ENCODE measurements at places on chromosomes 3 and 15.

DNA sequence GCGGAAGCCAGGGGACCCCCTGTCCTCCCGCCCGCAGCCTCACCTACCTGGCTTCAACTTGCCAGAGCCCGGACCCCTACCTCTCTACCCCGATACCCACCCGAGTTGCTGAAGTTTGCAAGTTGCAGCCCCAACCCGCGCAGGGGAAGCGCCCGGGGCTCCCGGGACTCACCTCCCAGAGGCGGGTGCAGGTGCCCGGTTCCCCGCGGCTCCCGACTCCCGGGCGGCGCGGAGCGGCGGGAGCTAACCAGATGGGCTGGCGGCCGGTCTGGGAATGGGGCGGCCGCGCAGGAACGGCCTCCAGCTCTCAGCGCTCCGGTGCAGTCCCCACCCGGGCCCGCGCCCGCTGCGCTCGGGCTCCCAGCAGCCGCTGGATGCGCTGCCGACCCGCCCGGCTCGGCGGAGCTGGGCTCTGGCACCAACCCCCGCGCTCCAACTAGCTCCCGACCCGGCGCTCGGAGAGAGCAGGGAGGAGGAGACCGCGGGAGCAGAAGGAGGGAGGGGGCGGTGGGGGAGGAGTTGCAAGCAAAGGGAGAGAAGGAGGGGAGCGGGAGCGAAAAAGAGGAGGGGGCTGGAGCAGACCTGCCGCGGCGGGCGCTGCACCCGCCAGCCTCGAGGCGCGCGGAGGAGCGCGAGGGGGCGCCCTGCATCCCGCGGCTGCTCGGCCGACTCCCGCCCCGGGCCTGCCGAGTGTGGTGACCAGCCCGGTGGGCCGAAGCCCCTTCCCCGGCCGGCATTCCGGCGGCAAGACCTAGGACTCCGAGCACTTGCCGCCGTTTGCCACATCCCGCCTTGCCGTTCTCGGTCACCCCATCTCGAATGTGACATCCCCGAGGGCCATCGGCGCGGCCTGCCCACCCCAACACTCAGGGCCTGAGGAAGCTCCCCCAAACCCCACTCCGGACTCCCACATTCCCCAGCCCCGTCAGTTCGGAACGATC, at the start of gene SEMA5B:
Gene SEMA5B, minus strand, starts transcription at position 472 of the 941 bp plus-strand sequence. CDS start 66,500 bp downstream, outside the sequence.
- peak; percentile 82 for DNase-seq

DNA sequence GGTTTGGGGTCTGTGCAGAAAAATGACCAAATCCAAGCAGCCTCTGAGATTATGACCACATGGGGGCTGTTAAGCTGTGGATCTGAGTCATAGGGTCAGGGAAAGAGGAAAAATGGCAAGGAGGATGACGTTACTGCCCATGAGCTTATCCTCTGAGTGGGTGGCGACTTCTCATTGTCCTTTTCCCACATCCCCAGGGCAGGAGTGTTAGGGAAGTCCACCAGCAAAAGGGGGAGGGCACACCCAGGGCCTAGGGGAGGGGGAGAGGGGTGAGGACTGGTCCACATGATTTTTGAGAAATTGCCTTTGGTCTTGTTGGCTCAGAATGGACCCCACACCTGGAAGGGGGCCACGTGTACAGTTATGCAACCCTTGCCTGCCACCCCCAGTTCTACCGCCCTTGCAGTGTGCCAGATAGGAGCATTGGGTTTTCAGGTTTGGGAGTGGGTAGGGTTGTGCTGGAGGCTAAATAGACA, 2.6 kb downstream of the CD276 start:
- no peak for DNase-seq

- DNase-seq = no peak
These were observed 18.1 kb downstream of the HEMK1 start for GRCh38 chr3:50587373-50587772.

- peak; percentile 17 for DNase-seq
These were observed 125.6 kb downstream of the ETFA start for GRCh38 chr15:76185716-76186115.

GRCh38 chr3:186207515-186207914, 98.6 kb upstream of the ETV5 start:
- DNase-seq = no peak

DNA sequence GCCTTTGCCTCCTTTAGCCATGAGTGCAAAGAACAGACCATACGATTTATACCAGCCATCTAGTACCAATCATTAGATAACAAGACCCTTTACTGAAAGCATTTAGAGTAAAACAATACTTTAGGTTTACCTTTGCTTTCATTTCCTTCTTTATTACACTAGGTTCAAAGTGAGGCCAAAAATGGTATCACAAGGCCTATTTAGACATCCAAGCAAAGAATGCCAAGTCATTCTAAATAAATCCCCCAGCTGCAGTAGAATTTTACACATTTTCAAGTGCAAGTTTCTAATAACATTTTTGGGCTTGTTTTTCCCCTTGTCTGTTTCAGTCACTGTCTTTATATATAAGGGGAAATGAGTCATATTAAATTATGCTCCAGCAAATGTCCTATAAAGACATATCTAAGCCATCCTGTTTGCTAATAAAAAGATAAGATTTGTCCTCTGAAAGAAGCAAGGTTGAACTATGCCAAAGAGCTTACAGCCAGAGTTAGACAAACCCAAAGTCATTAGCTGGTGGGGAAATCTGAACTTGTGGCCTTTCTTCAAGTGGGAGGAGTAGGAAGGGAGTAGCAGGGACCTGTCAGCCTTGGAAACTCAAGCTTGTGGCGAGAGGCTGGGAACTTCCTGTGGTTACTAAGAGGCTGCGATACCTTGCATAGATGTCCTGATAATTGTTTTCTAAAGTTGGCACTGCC, 232.7 kb downstream of the MECOM start:
- DNase-seq = no peak

DNA sequence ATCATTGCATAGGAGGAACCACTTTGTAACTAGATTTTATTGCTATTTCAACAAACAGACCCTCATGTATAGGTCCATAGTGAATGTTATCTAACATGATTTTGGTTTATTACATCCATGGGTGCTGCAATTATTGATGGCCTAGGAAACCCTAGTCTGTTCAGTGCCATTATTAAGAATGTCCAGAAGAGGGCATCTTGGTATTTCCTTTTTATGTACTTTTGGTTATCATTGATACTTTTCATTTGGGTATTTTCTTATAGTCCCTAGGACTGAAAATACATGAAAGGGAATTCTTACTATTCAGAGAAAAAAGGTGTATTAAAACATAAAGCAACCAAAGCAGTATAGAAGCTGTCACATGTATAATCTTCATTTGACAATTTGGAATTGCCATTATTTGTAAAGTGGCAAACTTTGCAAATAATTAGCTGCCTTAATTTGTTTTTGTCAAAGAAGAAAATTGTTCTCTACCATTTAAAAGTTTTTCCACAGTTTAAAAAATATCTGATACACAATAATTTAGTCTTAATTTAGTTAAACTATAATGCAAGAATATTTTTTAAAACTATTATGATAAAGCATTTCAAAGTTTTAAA, 48.7 kb downstream of the CNOT10 start:
- peak; percentile 1 for DNase-seq

DNA sequence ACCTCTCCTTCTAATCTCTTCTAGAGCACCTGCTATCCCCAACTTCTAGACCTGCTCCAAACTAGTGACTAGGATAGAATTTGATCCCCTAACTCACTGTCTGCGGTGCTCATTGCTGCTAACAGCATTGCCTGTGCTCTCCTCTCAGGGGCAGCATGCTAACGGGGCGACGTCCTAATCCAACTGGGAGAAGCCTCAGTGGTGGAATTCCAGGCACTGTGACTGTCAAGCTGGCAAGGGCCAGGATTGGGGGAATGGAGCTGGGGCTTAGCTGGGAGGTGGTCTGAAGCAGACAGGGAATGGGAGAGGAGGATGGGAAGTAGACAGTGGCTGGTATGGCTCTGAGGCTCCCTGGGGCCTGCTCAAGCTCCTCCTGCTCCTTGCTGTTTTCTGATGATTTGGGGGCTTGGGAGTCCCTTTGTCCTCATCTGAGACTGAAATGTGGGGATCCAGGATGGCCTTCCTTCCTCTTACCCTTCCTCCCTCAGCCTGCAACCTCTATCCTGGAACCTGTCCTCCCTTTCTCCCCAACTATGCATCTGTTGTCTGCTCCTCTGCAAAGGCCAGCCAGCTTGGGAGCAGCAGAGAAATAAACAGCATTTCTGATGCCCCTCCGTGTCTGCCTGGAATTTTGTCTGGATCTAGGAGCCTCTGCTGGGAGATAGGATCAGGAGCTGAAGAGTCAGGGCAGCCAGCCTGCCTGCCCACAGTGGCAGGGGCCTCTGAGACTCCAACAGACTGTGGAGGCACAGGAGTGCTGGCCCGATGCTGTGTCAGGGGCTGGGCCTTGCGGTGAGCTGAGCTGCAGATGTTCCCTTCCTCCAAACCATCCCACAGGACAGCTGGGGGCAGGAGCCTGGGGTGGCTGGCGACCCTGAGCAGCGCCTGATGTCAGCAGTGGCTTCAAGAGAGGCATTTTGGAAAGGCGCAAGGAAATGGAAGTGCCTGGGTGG, 3.0 kb downstream of the ISLR start:
- DNase-seq = peak; percentile 52

DNA sequence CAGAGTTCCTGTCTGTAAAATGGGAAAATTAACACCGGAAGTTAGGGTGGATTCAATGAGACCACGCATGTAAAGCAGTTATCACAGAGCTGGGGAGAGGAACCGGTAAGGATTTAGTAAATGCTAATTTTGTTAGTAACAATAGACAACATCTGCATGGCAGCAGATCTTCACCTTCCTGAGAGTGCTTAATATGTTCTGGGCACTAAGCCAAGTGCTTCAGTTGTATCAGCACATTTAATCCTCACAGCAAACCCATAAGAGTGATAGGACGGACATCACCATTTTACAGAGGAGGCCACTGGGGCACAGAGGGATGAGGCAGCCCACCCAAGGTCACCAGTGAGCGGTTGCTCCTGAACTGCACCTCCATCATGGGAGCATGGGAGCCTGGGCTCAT, 189.4 kb downstream of the WNT5A start:
- no peak for DNase-seq

Data from NCI-H2171 treated with DMSO at 0.1 percent for 48 hours (cell line).